ENCODE measurements at places on chromosomes 11 and 22.

- DNase-seq: no peak
Observed at GRCh38 chr22:26522012-26522411, 9.7 kb upstream of the TFIP11 start.

DNA sequence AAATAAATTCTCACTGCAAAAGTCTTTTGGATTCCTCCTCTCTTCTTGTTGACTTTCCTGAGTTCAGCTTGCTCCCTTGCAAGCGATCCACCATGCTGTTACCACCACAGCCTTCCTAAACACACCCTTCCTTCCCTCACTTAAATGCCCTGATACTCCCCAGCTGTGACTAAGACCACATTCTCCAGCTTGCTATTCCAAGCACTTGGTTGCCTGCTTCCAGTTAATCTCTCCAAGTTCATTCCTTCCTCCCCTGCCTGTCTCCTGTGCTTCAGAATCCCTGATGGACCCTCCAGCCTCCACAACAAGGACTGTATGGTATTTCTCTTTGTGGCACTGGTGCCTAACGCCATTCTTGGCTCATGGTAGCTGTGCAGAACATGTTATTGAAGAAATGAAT, 603.9 kb upstream of the CADM1 start:
- DNase-seq: no peak

GRCh38 chr11:129997513-129997912, 5.1 kb downstream of the PRDM10 start:
- DNase-seq: no peak

DNA sequence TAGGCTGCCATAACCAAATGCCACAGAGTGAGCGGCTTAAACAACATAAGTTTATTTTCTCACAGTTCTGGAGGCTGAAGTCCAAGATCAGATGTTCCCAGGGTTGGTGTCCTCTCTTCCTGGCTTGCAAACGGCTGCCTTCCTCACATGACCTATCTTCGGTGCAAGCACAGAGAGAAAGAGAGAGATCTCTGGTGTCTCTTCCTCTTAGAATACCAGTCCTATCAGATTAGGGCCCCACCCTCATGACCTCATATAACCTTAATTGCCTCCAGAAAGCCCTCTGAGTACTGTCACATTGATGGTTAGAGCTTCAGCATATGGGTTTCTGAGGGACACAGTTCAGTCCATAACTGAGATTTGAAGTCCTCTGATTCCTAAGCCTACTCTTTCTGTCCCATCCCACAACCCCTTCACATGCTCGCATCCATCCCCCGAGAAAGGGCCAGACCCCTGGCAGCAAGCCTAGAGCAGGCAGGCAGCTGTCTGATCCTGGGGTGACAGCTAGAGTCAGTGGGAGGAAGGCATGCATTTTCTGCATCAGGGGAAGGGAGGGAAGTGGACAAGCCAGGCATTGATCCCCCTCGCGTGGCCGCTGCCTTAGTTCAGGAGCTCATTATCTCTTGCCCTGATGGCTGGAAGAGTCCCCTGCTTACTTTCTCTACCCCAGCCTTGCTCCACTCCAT, 114.1 kb downstream of the FAR1 start:
- no peak for DNase-seq

- no peak for DNase-seq
Observed at GRCh38 chr22:40553014-40553554, 83.4 kb downstream of the MRTFA start.

GRCh38 chr11:127461241-127462064, 460.9 kb upstream of the KIRREL3 start:
- no peak for DNase-seq

- no peak for DNase-seq
Observed at GRCh38 chr11:17244046-17244445, 32.5 kb upstream of the NUCB2 start.

GRCh38 chr11:47060807-47061206, 115.9 kb downstream of the ARFGAP2 start:
- DNase-seq: no peak

- DNase-seq: no peak
Observed at GRCh38 chr11:75495749-75496304, 29.9 kb downstream of the GDPD5 start.

Measured in stimulated activated CD8-positive, alpha-beta memory T cell treated with anti-CD3 and anti-CD28 coated beads, Interleukin-7, amount 100 ng/mL, for 24 hours (primary cell).